ENCODE measurements at places on chromosomes 3 and 15. TPM values are rescaled to one million over a fixed set of nuclear protein-coding genes. Genes with fewer than 3 reads are reported as not detected.

GRCh38 chr3:61573441-61573840, 12.1 kb downstream of the PTPRG start:
- no peak for DNase-seq

DNA sequence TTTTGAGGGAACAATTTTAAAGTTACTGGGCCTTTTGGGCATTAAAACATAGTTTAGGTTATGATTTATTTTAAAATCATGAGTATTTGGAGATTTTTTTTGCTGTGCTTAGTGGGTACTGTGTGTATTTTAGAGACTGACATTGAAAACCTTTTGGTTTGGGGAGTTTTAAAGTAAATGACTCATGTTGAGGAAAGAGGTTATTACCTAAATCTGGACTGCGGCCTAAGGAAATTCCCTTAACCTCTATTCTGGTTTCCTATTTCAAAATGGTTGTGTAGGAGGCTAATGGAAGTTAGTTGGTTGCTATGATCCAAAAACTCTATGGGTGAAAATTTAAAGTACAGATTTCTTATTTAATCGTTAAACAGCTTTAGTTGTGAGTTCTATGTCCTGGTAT, 57.3 kb upstream of the DPH6 start:
- DNase-seq = no peak

DNA sequence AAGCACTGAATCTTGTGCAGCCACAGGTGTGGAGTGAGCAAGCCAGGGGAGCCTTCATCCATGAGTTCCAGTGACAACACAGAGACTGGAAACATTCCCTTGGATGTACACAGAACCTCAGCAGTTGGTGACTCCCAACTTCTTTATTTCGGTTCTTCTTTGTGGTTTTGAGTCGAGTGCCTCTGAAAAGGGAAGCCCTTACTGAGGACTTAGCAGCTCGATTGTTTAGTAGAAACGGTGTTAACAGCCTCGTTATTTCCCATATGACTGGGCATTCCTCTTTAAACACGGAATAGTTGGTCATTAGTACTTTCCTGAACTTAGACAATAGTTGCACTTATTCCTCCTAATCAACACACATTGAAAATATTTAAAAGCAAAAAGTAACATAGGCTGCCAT, 7.7 kb downstream of the SLCO3A1 start:
- no peak for DNase-seq

DNA sequence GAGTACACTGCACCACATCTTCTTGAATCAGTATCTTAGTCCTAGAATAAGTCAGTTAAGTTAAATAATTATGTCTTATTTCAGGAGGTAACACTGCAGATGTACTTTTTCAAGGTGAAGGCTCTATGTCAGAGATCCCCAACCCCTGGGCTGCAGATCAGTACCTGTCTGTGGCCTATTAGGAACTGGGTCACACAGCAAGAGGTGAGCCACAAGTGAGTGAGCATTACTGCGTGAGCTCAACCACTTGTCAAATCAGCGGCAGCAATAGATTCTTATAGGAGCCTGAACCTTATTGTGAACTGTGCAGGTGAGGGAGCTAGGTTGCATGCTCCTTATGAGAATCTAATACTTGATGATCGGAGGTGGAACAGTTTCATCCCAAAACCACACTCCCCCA, 851.9 kb upstream of the ALCAM start:
- DNase-seq = no peak

DNA sequence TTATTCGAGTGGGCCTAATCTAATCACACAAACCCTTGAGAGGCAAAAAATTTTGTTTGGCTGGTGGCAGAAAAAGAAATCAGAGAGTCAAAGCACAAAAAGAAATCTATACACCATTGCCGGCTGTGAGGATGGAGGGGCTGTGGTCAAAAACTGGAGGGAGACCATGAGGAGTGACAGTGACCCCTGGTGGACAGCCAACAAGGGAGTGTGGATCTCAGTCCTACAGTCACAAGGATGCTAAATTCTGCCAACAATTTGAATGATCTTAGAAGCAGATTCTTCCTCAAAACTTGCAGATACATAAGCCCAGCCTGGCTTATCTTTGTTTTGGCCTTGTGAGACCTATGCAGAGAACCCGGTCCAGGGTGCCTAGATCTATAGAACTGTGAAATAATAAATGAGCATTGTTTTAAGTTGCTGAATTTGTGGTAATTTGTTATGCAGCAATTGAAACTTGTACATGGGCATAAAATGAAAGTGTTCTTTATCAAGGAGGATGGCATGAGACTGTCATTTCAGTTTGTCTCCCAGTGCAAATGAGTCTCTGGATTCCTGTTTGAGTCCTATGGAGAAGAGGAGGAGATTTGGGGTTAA, 103.0 kb upstream of the ARHGEF26 start:
- peak; percentile 81 for DNase-seq

DNA sequence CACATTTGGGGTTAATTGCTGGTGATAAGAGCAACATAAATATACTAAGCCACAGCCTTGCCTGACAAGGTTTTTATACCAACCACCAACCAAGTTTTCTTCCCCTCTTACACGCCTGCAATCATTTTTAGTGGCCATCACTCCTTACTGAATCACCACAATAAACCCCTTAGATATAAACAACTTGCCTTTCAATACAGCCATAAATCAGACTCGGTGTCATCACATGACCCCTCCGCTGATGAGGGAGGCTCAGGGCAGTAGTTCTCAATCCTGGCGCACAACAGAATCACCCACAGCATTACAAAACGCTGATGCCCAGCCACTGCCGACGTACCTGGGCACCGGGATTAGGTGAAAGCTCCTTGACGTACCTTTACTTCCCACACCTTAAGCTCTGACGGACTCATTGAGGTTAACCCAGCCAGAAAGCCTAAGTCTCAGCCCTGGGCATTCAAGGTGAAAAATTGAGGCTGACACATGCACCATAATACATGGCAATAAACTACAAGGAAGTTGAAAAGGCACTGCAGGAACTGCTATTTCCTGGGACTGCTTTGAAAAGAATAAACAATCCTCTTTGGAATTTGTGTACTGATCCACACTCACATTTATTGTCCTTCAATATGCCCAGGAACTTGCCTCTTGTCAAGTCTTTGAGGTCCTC, 17.1 kb downstream of the ADCY5 start:
- DNase-seq = no peak

- DNase-seq = no peak
Observed at GRCh38 chr15:65578904-65579728, 31.8 kb downstream of the INTS14 start.

DNA sequence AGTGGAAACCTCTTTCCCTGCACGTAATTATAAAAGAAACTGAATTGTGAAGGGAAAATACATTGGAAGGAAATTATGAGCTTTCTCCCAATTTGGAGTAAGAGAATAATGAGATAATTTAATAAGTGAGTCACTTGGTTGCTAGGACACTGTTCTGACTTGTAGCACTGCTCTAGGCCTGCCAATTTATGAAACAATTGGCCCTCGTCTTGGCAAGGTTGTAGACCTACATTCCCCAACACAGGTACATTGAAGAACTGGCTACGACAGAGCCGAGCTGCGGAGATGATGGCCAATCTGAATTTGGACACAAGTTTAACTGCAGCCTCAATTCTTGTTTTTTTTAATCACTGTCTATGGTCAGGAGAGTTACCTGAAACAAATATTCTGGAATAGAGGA, 674.1 kb downstream of the MECOM start:
- no peak for DNase-seq

DNA sequence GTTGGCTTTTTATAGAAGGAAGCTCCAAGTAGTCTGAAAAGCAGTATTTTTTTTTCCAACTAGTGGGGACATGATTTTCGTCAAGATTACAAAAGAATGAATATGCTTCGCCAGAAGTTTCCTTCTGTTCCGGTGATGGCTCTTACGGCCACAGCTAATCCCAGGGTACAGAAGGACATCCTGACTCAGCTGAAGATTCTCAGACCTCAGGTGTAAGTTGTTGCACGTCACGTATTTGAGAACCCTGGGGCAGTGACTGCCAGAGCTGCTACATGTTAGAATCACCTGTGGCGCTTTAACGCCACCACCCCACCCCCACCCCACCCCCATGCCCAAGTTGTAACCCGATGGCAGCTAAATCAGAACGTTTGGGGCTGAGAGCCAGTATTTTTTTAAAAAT, 52.2 kb downstream of the BLM start:
- no peak for DNase-seq

DNA sequence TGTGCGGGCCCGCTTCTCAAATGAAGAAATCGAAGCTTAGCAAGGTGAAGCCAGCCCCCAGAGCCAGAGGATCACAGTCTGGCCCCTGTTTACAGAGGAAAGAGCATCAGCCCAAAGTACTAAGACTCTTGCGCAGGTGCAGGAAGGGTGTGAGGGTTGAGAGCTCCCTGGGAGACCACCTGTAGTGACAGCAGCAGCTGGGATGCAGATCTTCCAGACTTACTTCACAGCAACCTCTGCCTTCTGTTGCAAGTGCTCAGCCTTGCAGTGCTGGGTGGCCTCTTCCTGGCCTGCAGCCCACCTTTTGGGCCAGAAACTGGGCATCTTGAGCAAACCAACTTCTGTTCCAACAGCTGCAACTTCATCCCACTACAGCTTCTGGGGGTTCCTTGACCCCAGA, 19.7 kb downstream of the SPATA12 start:
- no peak for DNase-seq

DNA sequence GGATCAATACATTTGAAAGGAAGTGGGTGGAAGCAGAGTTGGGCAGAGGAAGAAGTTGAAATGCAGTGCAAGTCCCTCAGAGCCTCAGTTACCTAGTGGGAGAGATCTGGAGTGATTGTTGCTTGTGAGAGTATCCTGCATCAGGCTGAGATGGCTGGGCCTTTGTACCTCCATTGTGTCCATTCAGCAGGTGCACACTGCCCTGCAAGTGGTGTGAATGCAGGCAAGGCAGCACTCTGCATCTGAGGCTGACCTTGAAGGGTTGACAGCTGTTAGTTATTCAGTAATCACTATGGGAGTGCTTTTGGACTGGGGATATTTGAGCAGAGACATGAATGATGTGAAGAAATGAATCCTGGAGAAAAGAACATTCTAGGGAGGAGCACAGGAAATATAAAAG, 25.2 kb downstream of the ATP6V1A start:
- DNase-seq = no peak

DNA sequence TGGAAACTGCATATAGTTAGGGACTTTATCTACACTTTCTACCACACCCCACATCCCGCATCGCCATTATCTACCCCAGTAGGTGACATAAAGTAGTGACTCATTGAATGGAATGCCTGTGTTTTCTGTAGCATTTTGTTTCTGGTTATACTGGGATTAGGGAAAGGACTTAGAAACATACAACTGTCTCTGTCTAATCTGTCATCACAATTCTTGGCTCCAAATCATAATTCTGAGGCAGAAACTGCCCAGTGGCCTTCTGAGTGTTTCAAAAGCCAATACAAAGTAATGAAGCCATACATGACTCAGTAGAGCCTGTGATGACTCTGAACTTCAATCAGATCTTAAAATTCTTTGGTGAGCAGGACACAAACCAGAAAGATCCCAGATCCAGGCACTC, 115.7 kb upstream of the CHRM5 start:
- DNase-seq = no peak

- DNase-seq = no peak
Observed at GRCh38 chr15:91919014-91919534, 65.6 kb downstream of the SLCO3A1 start.

DNA sequence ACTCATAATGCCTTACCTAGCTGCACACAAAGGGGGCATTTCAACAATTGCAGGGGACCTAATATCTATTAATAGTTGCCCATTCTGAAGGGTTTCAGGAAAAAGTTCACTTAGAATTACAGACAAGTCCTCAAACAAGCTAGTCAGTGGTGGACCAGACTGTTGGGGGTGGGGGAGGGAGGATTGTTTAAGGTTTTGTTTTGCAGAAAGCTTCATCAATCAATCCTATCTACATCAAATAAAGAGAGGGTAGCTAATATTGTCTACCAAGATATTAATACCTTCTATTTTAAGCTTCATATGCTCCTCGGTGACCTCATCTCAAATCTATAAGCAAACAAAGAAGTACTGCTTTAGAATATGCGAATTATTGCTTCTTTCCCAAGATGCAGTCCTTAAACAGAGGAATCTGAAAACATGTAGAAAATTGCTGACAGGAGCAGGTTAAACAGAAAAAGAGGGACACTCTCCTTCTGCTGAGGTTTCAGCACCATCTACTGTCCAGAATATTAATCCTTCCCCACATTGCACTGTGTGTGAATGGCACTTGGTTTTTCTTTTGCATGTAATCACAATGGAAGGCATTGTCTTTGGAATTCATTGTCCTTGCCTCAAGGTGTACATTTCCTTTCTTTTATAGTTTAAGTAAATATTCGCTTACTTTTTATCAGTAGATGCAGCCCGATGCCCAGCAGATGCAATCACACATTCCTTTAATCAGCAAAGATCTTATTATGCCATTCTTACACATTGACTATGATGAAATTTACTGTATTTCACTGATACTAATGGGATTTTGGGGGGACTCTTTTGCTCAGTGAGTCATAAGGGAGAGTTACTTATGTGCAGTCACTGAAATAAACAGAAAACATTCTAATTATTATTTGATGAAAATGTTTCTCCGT, 94.7 kb downstream of the IL5RA start:
- DNase-seq = peak; percentile 46

- DNase-seq = peak; percentile 17
Observed at GRCh38 chr15:62242999-62243398, 77.9 kb upstream of the C2CD4B start.

DNA sequence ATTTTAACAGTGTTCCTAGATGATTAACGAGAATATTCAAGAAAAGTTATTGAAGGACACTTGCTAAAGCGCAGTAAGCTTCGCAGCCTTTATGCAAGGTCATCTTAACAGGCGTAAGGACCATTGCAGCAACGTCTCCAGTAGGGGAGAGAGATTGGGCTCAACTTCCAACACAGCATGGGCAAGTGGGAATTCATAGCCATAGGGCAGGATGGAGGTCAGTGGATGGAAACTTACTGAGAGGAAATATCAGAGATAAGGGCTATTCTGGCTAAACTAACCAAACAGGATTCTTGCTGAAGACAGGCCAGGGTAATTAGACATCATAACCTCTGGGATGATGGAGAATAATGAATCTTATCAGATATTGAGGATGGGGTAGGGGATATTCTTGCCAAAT, 82.8 kb downstream of the DHX36 start:
- no peak for DNase-seq

DNA sequence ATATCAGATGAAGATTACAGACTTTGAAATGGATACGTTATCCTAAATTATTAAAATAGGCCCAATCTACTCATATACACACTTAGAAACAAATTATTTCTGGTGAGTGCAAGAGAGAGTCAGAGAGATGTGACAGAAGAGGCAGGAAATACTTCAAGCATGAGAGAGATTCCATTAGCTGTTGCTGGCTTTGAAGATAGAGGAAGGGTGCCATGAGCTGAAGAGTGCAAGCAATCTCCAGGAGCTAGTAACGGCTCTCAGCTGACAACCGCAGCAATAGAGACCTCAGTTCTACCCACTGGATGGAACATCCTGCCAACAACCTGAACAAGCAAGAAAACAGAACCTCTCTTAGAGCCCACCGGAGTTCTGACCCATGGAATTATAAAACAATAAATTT, 270.7 kb upstream of the SLITRK3 start:
- no peak for DNase-seq

- no peak for DNase-seq
Observed at GRCh38 chr15:77819048-77819850, 186.5 kb upstream of the LINGO1 start.

The GABRR3 gene
- total RNA-seq = not detected

The UPK1B gene
- 32.8 TPM for total RNA-seq

The GOLGA6D gene
- total RNA-seq = 0.27 TPM

The PML gene
- total RNA-seq = 153 TPM

The ZDHHC3 gene
- 84.9 TPM for total RNA-seq

The CYP11A1 gene
- total RNA-seq = not detected

The ADGRG7 gene
- 1.4 TPM for total RNA-seq

The NEK10 gene
- 2.3 TPM for total RNA-seq

The ATP8B4 gene
- total RNA-seq = 0.24 TPM

Data from Calu3 (cell line).